GM12864 (cell line): ENCODE measurements at places on chromosomes 11 and 22.

DNA sequence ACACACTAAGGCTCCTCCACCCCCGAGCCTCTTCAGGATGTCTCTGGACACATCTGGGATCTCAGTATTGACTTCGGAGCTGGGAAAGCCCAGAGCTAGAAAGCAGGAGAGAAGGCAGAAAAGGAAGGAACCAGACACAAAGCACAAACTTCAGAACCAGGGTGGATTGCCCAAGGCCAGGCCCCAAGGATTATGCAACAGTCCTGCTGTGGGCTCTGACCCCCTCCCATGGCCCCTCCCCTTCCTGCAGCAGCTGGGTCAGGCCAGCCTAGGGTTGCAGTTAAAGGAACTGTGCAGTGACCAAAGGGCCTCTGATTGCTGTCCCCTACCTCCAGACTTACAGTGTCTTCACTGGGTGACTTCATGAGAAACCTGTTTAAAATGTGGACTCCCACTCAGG lies 5.3 kb downstream of the KCNE3 start:
- DNase-seq: no peak

DNA sequence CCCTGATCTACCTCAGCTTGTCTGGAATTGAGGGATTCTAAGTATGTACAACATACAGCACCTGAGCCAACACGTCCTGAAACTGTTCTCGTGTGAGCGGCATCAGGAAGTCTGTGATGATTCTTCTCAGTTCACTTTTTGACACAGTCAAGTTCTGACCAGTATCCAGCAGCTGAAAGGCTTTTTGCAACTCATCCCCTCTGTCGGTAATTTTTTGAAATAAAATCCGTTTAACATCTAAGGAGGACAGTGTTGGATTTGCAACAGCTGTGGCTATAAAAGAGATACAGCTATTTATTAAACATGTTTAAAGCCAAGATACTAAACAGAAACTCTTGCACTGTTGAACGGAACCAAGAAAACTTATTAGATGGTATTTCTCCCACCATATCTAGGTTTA lies 39.3 kb downstream of the EFCAB6 start:
- DNase-seq: no peak

DNA sequence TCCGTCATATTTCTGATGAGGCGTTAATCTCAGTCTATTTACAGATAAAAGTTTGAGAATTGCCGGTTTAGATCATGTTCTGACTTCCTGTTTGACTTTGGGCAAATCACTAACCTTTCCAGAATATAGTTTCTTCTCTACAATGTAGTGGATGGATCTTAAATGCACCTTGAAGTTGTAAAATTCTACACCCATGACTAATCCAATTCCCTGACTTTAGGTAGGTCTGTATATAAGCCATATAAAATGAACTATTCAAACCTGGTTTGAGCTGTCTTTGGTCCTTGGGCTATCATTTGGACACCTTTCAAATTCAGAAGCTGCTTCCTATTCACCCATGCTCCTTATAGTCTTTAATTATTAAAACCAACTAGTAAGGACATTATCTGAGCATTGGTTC lies 52.2 kb upstream of the BLID start:
- no peak for DNase-seq

GRCh38 chr11:57359896-57360690 lies 20.9 kb downstream of the PRG3 start:
- no peak for DNase-seq

- no peak for DNase-seq
Observed at GRCh38 chr11:119705362-119705761, 23.6 kb downstream of the NECTIN1 start.

DNA sequence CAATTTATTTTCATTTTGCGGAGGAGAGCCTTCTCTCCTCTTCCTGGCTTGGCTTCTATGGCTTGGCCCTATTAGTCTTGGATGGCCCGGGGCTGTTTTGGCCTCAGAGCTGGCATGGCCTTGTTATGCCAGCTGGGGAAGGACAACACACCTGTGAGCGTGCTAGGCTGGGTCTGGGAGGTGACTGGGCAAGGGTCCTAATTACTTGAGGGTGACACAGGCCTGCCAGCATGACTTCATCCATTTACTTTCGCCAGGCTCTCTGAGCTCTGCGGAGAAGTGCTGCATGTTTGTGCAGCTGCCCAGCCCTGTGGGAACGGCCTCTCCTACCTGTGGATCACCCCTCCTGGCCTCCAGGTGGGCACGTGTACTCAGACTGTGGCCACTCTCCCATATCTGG lies 153.6 kb downstream of the SNX19 start:
- DNase-seq: no peak

DNA sequence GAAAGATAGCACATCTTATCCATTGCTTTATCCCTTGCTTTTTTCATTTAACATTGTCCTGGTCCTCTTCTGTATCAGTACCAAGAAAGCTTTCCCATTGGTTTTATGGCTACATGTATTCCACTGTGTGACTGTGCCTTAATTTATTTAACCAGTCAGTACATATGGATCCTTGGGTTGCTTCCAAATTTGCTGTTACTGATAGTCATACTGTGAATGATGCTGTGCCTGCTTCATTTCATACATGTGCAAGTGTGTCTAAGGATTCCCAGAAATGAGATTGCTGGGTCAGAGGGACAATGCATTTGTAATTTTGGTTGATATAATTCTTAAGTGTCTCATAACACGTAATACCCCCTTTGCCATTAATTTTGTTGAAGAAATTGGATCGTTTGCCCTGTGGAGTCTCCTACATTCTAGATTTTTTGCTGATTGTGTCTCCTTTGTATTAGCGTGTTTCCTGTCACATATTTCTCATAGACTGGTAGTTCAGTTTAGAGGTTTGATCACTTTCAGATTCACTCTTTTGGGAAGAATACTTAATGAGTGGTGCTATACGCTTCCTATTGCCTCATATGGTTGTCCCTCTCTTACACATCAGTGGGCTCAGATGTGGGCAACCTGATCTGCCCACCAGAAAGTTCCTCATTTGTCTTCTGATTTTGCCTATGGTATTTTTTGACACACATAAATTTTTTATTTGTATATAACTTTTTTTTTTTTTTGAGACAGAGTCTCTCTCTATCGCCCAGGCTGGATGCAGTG lies 35.3 kb downstream of the MYBPC3 start:
- DNase-seq: no peak

DNA sequence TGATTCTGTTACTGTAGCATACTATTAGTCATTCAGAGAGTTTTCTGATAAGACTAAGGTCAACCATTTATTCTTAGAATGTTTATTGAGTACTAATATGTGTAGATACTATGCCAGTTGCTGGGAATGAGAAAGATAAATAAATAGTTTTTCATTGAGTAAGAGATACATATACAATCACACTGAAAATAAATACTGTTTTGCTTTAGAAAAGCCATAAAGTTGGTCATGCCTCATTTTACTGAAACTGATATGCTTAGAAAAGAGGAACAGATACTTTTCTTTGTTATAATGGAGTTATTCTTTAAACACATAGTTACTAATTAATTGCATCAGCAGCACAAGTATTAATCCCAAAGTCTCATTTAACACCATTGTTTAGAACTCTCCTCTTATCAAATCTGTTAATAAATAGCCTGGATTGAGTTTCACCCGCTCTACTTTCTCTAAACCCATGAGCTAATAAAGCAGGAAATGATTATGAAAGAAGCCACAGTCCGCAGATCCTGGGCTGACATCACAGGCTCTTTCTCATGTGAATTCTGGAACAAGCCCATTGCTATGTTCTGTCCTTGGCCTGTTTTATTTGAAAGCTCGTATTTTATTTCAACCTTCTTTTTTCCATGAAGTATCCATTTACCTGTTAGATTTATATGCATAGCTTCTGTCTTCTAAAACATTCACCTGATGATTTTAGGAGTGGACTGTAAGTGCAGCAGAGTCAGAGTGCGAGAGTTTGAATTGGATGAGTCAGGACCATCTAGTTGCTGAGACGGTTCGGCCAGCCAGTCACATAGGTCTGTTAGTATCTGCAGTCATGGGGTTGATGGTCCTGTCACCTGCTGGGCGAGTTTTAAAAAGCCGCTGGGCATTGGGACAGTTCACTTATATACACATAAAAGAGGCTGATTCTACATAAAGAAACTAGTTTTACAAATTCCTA lies 35.5 kb downstream of the PIWIL4 start:
- DNase-seq: peak; percentile 44

DNA sequence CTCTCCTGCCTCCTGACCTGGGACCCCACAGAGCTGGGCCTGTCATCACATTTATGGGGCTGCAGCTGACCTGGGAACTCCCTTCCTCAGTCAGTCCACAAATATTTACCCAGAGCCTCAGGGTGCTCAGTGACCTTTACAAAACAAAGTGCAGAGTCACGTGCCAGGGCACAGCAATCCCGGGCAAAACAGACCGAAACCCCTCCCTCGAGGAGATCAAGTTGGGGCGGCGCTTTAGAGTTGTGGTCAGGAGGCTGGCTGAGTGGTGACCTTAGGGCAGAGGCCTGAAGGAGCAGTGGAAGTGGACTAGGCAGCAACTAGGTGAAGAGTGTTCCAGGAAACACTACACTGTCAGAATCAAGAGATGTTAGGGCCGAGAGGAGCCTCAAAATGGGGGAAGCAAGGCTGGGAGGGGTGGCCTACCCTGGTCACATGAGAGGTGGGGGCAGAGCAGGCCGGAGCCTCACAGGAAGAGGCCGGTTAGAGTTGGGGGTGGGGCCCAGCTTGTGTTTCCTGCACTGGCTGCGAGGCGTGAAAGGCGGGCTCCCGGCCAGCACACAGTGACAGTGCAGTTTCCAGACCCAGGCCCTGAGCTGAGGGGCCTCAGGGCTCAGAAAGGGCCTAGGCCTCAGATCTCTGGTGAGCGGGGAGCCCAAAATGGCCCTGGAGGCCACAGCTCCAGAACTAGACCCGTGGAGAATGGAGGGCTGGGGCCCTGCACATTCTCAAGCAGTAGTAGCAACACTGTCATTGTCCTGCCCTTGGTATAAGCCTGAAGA lies 3.7 kb upstream of the NEAT1 start:
- DNase-seq: peak; percentile 92

- DNase-seq: no peak
Observed at GRCh38 chr11:112128483-112129121, 35.3 kb downstream of the IL18 start.

- DNase-seq: no peak
Observed at GRCh38 chr11:126146454-126147192, 64.8 kb downstream of the RPUSD4 start.

GRCh38 chr11:64868904-64869570 lies 9.4 kb downstream of the EHD1 start:
- DNase-seq: no peak

- no peak for DNase-seq
Observed at GRCh38 chr11:31022080-31022479, 347.5 kb downstream of the DCDC1 start.

DNA sequence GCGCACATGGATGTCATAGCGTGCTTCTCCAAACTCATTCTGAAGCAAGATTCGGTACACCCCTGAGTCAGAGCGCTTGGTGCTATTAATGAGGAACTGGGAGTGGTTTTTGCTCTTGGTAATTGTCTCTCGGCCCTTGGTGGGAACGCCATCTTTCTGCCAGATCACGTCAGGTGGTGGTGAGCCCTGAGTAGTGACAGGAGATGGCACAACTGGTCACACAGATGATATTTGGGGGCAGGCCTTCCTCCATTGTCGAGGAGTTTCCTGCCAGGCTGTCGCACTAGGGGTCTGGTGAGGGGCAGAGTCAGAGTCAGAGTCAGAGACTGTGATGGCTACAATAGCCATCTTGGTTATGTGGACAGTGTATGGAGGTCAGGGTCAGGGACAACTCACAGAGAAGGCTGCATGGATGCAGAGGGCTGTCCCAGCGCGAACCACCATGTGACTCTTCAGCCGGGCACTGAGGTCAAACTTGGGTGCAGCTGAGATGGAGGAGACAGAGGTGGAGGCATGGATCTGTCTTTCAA lies 9.3 kb downstream of the TMEM86A start:
- DNase-seq: no peak

DNA sequence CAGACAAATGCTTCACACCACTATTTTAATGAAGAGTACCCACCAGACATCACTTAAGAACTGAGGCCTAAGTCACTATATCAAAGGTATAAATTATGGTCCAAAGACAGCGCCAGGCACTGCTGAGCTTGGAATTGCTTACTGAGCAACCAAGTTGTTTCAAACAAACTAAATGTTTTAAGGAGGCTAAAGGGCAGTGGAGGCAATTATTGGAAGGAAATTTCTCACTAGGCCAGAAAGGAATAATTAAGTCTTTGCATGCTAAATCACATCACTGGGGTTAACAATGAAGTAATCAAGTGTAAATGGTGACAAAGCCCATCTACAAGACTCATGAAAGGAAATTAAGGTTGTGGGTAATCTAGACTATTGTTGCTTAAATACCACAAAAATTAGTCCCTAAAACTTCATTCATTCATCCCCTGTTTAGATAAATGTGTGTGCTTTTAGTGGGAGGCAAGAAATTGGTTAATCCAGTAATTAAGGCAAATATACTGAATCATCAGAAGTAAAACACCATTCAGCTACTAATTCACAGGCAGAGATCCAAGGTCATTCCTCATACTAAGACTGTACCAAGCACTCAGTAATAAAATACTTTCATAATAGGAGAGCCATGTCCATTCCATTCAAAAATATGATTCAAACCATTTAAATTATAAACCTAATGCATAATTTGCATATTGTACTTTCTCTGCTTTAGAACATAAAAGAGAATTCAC lies 21.2 kb downstream of the LGR4 start:
- no peak for DNase-seq

GRCh38 chr11:94120946-94121345 lies 7.7 kb upstream of the PANX1 start:
- DNase-seq: no peak

- no peak for DNase-seq
Observed at GRCh38 chr11:10654811-10655150, 38.8 kb downstream of the IRAG1 start.

GRCh38 chr11:33227578-33228261 lies 29.5 kb upstream of the HIPK3 start:
- no peak for DNase-seq

GRCh38 chr22:36056980-36057379 lies 28.4 kb upstream of the RBFOX2 start:
- no peak for DNase-seq

DNA sequence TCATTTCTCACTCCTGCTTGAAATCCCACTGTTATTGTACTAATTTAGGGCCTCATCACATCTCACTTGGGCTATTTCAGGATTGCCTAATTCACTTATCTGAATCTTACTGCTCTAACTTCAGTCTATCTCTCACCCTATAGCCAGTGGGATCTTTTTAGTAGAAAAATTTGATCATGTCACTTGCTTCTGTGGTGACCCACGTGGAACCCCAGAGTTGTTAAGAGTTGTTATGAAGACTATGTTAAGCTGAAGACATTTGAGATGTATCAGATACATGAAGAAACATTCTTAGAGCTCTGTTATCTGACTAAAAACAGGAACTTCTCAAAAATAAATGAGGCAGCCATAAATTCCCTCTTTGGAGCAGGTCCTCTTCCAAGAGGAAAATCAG lies 1375.6 kb upstream of the TENM4 start:
- DNase-seq: peak; percentile 8

DNA sequence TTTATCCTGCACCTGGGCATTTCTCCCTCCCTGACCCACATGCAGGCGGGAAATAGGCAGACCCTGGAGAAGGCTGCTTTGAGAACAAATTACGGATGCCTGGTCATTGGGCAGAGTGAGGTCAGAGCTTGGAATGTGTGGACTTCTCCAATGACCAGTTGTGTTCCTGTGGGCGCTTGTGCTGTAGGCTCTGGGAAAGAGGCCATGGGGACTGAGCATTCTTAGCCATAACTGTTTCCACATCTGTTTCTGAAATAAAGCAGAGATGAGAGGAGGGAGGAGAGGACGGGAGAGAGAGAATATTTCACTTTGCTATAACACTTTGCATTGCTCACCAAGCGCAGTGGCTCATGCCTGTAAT lies 11.2 kb upstream of the TMEM184B start:
- DNase-seq: no peak

GRCh38 chr11:64869571-64870175 lies 8.7 kb downstream of the EHD1 start:
- DNase-seq: no peak
